ENCODE measurements at places on chromosomes 4 and X. TPM values are rescaled to one million over a fixed set of nuclear protein-coding genes. Genes with fewer than 3 reads are reported as not detected.

DNA sequence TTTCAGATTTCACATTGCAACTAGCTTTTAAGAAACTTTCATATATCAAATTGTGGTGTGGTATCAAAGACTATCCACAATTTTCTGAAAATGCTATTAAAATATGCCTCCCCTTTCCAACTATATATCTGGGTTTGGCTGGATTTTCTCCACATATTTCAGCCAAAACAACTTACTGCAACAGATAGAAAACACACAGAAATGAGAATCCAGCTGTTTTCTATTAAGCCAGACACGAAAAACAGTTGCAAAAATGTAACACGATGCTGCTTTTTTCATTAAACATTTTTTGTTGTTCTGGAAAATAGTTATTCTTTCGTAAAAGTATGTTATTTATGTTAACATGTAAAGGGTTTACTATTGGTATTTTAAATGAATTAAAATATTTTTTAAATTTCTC, 33.1 kb downstream of the DCTD start:
- DNase-seq: no peak

DNA sequence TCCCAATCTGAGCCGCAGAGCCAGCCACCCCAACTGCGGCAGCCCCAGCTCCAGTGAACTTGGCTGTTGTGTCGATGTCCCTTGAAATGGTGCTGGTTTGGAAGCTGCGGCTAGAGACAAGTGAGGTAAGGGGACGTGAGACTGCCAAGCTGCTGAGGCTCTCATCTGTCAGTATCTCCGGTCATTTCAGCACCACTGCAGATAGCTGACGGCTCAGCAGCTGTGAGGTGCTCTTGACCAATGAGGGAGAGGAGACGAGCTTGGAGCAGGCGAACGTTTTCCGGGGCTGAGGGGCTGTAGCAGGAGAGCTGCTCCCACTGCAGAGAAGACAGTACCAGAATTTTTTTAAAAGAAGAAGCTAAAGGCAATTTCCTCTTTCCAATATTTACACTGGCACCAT, 175.5 kb upstream of the CASK start:
- DNase-seq: no peak

GRCh38 chrX:103356130-103356798, at the start of gene TCEAL9:
TSS of gene TCEAL9 (plus strand) at chrX:103356506. CDS start at chrX:103357685, 1,179 bp downstream.
- DNase-seq: no peak

GRCh38 chr4:77146186-77147078, 10.6 kb upstream of the CCNG2 start:
- no peak for DNase-seq

DNA sequence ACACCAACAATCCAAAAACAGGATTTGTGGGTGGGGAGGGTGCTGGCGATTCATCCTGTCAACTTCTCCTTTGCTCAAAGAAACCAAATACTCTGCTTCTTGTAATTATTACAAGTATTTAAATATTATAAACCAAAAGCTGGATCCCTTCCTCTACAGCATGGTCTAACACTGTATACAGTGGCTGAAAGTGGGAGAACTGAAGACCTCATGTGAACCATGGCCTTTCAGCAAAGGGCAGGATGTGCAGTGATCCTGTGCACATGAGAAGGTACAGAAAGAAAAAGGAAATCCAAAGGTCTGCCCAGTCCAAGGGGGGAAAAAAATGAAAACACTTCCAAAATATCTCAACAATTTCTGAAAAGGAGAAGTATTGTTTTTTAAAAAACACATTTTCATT, 5.3 kb upstream of the CXorf38 start:
- no peak for DNase-seq

- no peak for DNase-seq
Observed at GRCh38 chr4:110088670-110089069, 109.7 kb downstream of the ELOVL6 start.

DNA sequence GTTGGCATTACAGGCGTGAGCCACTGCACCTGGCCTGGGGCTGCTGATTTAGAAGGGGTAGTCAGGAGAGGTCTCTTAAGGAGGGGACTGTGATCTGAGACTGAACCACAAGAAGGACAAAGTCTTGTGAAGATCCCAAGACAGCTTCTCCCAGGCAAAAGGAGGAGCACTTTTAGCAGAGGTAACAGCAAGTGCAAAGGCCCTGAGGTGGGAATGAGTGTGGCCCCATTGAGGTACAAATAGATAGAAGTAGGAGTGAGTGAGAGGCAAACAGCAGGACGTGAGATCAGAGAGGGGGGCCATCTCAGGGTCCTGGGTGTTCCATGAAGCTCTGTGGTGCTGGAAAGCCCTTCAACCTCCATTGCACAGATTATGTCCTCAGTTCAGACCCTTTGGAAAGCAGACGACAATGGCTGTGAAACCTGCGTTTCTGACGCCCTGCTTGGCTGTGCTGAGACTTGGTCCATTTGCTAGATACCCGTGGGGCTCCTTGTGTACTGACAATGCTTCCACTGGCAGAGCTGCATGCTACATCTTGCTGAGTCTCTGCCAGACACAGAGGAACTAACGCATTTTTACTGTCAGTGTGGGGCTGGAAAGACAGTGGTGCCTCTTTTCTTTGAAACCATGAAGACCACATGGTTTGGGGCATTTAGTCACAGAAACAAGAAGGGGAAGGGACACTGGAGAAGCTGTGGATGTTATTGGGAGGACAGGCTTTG, 1.3 kb upstream of the CCKAR start:
- no peak for DNase-seq

DNA sequence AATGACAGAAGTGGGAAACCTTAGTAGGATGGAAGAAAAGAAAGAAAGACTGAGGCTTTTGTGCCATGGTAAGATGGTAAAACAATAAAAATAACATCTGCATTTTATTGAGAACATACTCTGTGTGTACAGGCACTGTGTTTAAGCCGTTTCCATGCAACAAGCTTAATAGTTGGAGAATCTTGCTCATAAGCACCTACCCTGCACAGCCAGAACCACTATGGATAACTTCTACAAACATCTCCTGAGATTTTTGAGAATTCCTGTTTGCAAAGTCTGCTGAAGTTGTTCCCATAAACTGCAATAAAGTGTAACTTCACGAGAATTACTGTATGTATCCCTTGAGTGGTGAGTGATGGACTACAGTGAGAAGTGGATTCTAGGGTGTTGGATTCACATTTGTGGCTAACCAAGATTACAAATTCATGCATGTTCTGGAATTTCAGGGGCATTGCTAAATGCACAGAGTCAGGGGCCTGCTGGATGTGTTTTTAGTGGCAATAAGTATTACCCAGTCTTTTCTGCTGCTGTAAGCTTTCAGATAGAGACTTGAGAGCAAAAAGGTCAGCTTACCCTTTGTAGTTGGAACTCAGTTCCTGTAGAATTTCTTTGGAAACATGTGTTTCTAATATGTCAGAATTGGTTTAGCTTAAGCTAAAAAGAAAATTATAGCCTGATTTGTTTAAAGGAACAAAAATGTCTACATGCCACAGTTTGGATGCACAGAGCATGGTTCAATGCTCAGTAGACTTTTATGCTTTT, 132.5 kb downstream of the AFF1 start:
- no peak for DNase-seq

DNA sequence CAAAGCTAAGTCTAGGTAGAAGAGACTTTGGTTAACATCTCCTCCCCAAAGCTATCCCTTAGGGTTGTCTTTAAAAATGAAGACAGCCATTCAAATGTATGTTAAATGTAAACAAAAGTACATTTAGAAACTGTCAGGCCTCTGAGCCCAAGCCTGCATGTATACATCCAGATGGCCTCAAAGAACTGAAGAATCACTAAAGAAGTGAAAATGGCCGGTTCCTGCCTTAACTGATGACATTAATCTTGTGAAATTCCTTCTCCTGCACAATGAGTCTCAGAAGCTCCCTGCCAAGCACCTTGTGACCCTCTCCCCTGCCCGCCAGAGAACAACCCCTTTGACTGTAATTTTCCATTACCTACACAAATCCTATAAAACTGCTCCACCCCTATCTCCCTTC, 377.9 kb downstream of the FAM133A start:
- DNase-seq: no peak

DNA sequence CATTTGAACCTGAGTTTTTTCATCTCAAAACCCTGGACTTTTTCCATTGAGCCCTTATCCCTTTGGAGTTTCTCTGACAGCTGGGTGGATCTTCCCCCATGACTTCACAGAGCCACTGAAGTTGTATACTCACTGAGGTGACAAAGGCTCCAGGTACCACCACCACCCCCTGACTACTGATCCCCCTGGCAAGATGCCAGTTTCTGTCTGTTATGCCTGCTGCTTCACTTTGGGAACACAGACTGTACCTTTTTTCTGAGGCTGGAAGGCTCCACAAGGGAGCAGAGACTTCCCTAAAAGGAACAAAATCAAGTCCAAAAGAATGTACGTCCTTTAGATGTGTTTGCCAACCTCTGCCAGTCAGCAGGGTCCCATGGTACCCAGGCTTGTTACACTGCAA, 160.3 kb upstream of the JADE1 start:
- DNase-seq: no peak

Gene C4orf51
- not detected for total RNA-seq

Gene CT83
- total RNA-seq: not detected

Gene COX7B2
- not detected for total RNA-seq

Gene ATP2B3
- total RNA-seq: 0.83 TPM

Gene CFAP47
- 0.34 TPM for total RNA-seq

Gene DCAF12L2
- total RNA-seq: 1.6 TPM

Gene FGFR3
- 37.6 TPM for total RNA-seq

Gene CDS1
- 18.7 TPM for total RNA-seq

Gene CXorf65
- total RNA-seq: not detected

Gene EDA
- total RNA-seq: 9.2 TPM

Data from mesothelial cell of epicardium (in vitro differentiated cells).